ENCODE measurements at places on chromosomes 13 and 19.

GRCh38 chr19:55441319-55441691, 1.8 kb downstream of the SHISA7 start:
- no peak for DNase-seq

DNA sequence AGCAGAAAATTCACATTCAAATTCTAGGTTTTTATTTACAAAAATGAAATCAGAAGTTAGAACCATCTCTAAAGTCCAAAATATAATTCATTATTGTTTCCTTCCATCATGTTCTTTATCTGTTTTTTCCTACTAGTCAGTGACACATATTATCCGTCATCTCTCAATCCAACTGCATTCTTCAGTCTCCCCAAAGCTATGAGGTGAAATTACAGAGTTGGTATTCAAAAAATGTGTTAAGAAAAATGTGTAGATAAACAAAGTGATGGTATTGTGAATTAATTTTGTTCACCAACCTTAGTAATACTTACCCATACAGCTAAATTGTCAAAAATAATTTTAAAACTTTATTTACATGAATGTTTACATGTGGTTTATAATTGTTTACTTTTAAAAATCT, 448.7 kb upstream of the MIR17HG start:
- no peak for DNase-seq

GRCh38 chr13:110129076-110129475, 177.9 kb downstream of the COL4A1 start:
- DNase-seq: no peak

- DNase-seq: no peak
These were observed at the start of gene HCN2 for GRCh38 chr19:589693-590395. HCN2 (plus strand) TSS chr19:589881; CDS start chr19:589946, 65 bp downstream.

DNA sequence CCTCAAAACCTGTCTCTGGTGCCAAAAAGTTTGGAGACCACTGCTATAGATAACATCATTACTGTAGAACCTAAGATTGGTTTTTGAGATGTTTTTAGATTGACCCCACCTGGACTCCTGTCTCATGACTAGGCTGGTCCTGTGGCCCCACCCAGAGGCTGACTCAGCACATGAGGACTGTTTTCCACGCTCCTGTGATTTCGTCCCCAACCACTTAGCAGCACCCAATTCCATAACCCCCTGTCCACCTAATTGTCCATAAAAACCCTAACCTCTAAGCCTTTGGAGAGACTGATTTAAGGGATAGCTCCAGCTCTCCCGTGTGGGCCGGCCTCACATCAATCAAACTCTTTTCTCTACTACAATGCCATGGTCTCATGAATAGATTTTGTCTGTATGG, 25.6 kb upstream of the GAS6 start:
- DNase-seq: no peak

DNA sequence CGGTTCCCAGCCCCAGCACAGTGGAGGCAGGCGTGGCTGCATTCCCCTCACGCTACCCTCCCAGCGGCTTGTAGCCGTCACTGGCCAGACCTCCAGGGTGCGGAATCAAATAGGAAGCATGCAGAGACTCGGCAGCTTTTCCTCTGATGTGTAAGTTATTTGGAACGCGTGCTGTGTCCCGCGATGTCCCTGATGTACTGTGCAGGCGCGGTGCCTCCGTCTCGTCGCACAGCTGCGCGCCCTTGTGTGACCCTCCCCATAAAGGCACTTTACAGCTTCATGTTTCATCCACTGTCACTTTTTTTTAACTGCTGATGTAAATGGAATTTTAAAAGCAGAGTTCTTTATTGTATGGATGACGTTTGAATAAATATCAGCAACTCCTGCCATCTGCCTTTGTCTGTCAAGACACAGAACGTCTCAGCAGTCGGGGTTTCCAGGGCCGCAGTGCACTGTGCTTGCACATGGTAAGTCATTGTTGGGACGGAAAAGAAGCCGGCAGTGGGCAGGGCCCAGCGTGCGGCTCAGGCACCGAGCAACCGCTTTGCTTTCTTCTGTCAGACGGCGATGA, 7.3 kb upstream of the F7 start:
- DNase-seq: no peak

- no peak for DNase-seq
These were observed 12.4 kb upstream of the CBLC start for GRCh38 chr19:44765033-44765948.

- DNase-seq: no peak
These were observed 14.4 kb downstream of the LIG4 start for GRCh38 chr13:108200781-108201398.

- no peak for DNase-seq
These were observed 884 bp upstream of the CBY2 start for GRCh38 chr13:45700971-45701900.

DNA sequence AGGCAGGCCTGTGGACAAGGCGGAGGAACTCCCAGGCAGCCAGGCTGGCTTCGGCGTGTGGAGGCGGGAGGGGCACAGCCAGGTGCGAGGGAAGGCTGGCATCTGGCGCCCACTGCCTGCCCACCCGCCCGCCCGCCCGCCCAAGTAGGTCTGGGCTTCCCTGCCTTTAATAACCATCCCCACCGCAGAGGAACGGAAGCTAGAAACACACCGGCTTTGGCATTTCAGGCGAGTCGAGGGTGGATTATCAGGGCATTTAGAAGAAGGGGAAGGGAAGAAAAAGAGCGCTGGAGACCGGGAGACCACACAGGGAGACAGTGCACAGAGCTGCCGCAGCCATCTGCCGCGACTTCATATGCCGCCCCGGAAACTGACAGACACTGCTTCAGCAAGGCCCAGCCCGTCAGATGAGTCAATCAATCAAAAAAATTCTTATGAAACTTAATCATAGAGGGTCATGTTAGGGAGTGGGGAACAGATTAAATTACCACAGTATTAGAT, 199.7 kb downstream of the TSHZ3 start:
- no peak for DNase-seq

DNA sequence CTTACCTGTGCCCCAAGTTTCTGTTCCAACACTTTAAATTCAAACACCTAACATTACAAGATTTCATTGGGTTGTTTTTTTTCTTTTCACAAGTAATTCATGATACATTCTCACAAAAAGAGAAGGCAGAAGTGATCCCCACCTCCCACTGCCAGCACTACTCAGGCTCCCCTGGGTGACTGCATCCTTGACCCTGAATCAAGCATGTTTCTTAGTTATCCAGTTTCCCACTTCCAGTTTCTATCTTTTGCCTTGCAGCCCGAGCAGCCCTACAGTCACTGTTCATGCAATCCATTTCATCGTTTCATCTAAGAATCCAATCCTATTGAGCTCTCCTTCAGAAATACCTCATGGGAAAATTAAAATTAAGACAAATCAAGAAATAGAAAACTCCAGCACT, 61.4 kb downstream of the RNASEH2B start:
- no peak for DNase-seq

DNA sequence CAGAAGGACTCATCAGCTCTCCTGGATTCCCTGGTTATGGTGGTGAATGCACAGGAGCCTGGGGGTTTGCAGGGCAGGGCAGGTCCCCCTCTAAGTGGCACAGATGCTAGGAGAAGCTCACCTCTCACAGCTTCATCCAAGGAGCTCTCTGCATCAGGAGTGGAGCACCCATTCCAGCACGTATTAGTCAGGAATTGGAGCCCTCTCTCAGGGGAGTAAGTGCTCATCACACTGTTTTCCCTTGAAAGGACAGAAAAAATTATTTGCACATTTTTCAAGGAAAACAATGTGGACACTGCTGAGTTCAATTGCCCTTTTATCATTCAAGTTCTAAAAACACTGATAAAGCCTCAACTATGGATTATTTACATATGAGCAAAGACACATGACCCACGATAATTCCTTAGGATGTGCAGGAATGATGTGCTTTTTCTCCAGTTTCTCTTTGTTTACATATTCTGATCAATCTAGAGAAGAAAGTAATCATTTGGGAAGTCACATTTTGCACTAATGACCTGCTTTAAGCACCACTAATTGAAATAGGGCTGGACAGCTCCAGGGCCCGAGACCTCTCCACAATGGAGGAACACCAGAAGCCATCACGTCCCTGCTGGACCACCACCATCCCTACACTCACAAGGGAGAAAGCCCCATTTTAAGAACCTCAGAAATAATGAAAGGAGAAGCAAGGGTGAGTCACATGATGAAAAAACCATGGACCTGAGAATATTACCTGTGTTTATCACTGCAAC, 40.6 kb downstream of the SOHLH2 start:
- DNase-seq: no peak
